Liver (tissue), 10 donors: ENCODE measurements at places on chromosomes 7 and 10. TPM values are rescaled to one million over a fixed set of nuclear protein-coding genes. Genes with fewer than 3 reads are reported as not detected.

The KAZALD1 gene
- 1.2 TPM for total RNA-seq

The GJD4 gene
- not detected for total RNA-seq

The PRSS1 gene
- not detected for total RNA-seq

- H3K27me3 ChIP-seq = no peaks in the 10 kb centered on the region
- no peak overlapping the region for H3K27ac ChIP-seq
- H3K4me1 ChIP-seq = no peaks in the 10 kb centered on the region
- DNase-seq = no peak
- no peaks in the 10 kb centered on the region for H3K36me3 ChIP-seq
These were observed 280.0 kb downstream of the ELFN1 start for GRCh38 chr7:1950066-1950451.

- no peaks in the 10 kb centered on the region for H3K36me3 ChIP-seq
- H3K27me3 ChIP-seq = no peaks in the 10 kb centered on the region
- H3K4me3 ChIP-seq = no peak overlapping the region
- no peak overlapping the region for H3K27ac ChIP-seq
- H3K4me1 ChIP-seq = peaks cover 5% of the 10 kb centered on the region
These were observed 37.5 kb downstream of the PTN start for GRCh38 chr7:137305901-137306621.

GRCh38 chr10:44043646-44044375 is 341.1 kb downstream of the CXCL12 start:
- no peak overlapping the region for H3K27ac ChIP-seq
- DNase-seq = no peak
- H3K4me1 ChIP-seq = peaks cover 4% of the 10 kb centered on the region
- H3K27me3 ChIP-seq = no peaks in the 10 kb centered on the region

GRCh38 chr7:18202315-18203045 is 174.8 kb upstream of the PRPS1L1 start:
- no peak overlapping the region for H3K4me3 ChIP-seq
- H3K4me1 ChIP-seq = no peaks in the 10 kb centered on the region
- H3K27me3 ChIP-seq = no peaks in the 10 kb centered on the region
- H3K27ac ChIP-seq = no peak overlapping the region
- no peaks in the 10 kb centered on the region for H3K36me3 ChIP-seq
- no peak for DNase-seq

- DNase-seq = no peak
- H3K4me1 ChIP-seq = no peaks in the 10 kb centered on the region
- H3K36me3 ChIP-seq = no peaks in the 10 kb centered on the region
- peaks cover 4% of the 10 kb centered on the region for H3K27me3 ChIP-seq
- H3K4me3 ChIP-seq = no peak overlapping the region
These were observed 57.1 kb downstream of the CHRM2 start for GRCh38 chr7:136925556-136925955.

DNA sequence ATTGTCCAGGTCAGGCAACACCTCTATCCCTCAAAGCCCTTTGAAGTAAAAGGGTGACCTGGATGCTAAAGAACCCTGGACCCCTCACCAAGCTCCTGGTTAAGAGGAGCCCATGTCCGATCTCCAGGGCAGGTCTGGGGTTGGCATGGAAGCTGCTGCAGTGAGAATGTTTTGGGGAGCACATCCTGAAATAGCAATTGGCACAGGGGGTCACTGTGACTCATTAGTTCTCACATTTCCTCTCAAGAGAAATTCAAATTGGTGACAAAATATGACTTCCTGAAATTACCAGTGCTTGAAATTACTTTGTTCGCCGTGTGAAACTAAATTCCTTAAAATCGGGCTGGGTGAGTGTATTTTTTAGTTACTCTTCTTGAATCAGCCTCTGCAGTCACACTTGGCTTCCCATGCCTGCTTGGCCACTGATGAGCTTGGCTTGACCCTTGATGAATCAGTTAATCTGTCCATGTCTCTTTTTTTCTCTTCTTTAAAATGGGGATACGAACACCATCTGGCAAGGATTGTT is 18.8 kb upstream of the ARHGAP22 start:
- H3K4me1 ChIP-seq = no peaks in the 10 kb centered on the region
- no peak overlapping the region for H3K4me3 ChIP-seq
- H3K27ac ChIP-seq = no peak overlapping the region
- H3K36me3 ChIP-seq = no peaks in the 10 kb centered on the region
- H3K27me3 ChIP-seq = no peaks in the 10 kb centered on the region

DNA sequence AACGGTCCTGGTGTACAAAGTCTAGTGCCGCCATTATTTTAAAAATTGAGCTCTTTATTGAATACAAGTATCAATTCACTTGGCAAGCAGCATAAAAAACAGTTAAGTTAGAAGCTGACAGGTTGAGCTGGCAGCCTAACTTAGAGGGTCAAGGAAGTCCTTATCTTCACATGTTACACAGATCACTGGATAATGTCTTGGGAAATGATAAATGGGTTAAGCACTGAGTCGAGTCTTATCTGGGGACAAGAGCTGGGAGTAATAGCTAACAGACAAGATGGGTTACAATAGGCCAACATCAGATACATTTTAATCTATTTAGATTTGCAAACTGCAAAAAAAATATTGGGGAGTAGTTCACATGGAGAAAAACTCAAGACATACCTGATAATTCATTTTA is 34.2 kb downstream of the SLC18A2 start:
- no peaks in the 10 kb centered on the region for H3K4me1 ChIP-seq
- H3K27me3 ChIP-seq = no peaks in the 10 kb centered on the region
- H3K36me3 ChIP-seq = no peaks in the 10 kb centered on the region
- no peak overlapping the region for H3K27ac ChIP-seq
- no peak overlapping the region for H3K4me3 ChIP-seq
- no peak for DNase-seq

- H3K27me3 ChIP-seq = no peaks in the 10 kb centered on the region
- no peaks in the 10 kb centered on the region for H3K4me1 ChIP-seq
- H3K36me3 ChIP-seq = no peaks in the 10 kb centered on the region
- no peak for DNase-seq
- H3K27ac ChIP-seq = no peak overlapping the region
These were observed 11.6 kb upstream of the TNPO3 start for GRCh38 chr7:129066290-129067131.
